ENCODE measurements at places on chromosomes 3 and 15. TPM values are rescaled to one million over a fixed set of nuclear protein-coding genes. Genes with fewer than 3 reads are reported as not detected.
A peak's percentile ranks its signal among the peaks of the same experiment; 100 is the strongest.

DNA sequence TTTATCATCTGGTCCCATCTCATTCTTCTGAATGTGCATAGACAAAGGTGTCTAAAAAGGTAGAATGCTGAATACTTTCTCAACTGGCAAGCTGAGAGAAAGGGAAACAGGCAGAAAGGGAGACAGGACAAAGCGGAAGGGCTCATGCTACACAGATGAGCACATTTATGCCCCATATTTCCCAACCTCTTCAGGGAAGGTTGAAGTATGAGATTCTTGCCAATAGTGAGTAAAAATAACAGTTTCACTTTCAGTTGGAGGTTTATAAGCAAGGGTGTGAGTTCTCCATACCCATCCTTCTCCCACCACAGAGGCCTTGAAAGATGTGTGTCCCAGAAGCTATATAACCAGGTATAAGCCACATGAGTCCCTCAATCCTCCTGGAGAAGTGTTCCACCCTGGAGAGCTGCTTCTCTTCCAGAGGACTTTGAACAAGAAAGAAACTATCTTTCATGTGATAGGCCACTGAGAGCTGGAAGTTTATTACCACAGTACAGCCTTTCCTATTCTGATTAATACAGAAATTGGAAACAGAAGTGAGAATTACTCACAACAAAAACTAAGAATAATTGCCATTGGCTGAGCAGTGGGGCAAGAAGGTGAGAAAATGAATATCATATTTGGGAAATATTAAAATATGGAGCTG lies 709.4 kb upstream of the NR2F2 start:
- no peaks in the 10 kb centered on the region for H3K36me3 ChIP-seq
- no peak for DNase-seq

IL5RA gene
- 0.60 TPM for total RNA-seq

GRCh38 chr3:163056874-163057497 lies 1560.4 kb downstream of the OTOL1 start:
- H3K27ac ChIP-seq = no peak overlapping the region
- no peaks in the 10 kb centered on the region for H3K36me3 ChIP-seq
- no peak for DNase-seq
- H3K4me1 ChIP-seq = no peaks in the 10 kb centered on the region

GRCh38 chr3:24067483-24067882 lies 122.4 kb downstream of the NR1D2 start:
- H3K36me3 ChIP-seq = no peaks in the 10 kb centered on the region
- no peaks in the 10 kb centered on the region for H3K27me3 ChIP-seq
- H3K27ac ChIP-seq = no peak overlapping the region
- DNase-seq = no peak
- no peak overlapping the region for H3K4me3 ChIP-seq
- H3K4me1 ChIP-seq = no peaks in the 10 kb centered on the region

DNA sequence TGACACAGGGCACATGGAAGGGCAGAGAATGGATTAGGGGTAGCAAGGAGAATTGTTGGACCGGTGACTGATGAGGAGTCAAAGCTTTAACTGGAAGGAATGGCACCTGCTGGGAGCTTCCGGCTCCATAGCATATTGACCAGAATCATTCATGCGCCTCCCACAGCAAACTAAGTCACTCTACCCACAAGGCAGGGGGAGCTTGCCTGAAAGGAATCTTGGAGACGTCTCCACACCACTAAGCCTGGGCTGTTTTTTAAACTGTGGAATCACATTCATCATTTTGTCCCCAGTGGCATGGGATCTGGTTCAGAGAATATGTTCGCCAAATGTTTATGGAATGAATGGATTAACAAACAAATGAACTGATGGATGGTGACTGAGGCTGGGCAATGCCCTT lies 57.0 kb upstream of the ITGA11 start:
- no peak overlapping the region for H3K27ac ChIP-seq
- no peaks in the 10 kb centered on the region for H3K36me3 ChIP-seq
- H3K4me3 ChIP-seq = no peak overlapping the region
- peaks cover 4% of the 10 kb centered on the region for H3K4me1 ChIP-seq

TLR9 gene
- 7.7 TPM for total RNA-seq

- no peak for DNase-seq
- H3K27me3 ChIP-seq = no peaks in the 10 kb centered on the region
- no peak overlapping the region for H3K27ac ChIP-seq
Measured at GRCh38 chr3:108887777-108888176, 65.2 kb downstream of the TRAT1 start.

DNA sequence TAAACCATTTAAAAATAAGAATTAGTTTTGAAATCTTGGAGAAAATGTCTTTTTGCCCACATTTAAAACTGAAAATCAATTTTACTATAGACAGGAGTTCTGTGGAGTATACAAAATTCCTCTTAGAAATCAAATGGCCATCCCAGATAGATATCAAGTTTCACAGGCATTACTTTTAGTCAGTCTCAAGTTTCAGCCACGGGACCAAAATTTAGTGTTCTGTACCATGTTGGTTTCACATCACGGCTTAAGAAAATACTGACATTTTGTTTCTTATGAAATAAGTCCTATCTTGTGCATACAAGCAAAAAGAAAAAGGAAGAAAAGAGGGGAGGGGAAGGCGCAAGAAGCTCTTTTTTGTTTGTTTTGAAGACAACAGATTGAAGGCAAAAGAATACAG lies 45.7 kb downstream of the EIF2AK4 start:
- no peaks in the 10 kb centered on the region for H3K4me1 ChIP-seq
- no peaks in the 10 kb centered on the region for H3K27me3 ChIP-seq
- H3K27ac ChIP-seq = no peak overlapping the region
- DNase-seq = no peak

DNA sequence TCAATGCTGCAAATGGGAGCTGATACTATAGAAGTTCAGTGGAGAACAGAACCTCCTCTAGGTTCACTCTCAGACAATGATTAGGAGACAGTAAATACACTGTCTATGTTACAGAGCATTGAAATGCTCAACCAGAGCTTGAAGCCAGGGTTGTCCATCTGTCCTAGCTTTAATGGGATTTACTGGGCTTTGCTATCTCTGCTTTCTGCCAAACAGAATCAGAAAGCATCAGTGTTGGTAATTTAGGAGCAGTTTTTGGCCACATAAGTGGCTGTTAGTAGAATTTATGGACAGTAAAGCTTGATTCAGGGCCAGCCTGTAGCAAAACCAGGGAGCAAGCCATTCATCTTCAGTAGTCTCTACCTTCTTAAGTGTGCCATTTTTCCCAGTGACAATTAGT lies 396.3 kb downstream of the LSAMP start:
- no peaks in the 10 kb centered on the region for H3K4me1 ChIP-seq
- no peak for DNase-seq
- no peak overlapping the region for H3K27ac ChIP-seq
- no peaks in the 10 kb centered on the region for H3K27me3 ChIP-seq

GRCh38 chr3:43369404-43370292 lies 83.3 kb downstream of the SNRK start:
- peak overlapping the region; percentile 80 for H3K27ac ChIP-seq
- H3K4me3 ChIP-seq = no peak overlapping the region
- no peaks in the 10 kb centered on the region for H3K27me3 ChIP-seq
- DNase-seq = peak; percentile 85
- H3K36me3 ChIP-seq = no peaks in the 10 kb centered on the region
- H3K4me1 ChIP-seq = no peaks in the 10 kb centered on the region

CHMP2B gene
- total RNA-seq = 37.4 TPM

NKIRAS1 gene
- total RNA-seq = 11.9 TPM

DNA sequence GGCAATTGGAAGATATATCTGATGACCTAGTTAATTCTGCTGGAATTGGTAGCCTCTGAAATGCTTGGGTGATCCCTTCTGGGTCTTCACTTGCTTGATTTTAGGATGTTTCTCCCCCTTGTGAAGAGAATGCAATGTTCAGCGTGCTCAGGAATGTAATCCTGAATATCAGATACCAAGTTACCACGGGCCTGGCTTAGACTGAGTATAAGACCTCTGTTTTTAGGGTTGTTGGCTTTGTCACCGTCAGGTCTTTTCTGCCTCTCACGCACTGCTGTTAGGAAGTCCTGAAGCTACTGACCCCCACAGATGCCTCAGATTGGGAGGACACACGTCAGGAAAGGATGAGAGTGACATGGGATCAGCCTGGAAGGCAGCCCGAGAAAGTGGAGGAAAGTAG lies 198.5 kb downstream of the CDIN1 start:
- no peaks in the 10 kb centered on the region for H3K36me3 ChIP-seq
- no peak for DNase-seq
- no peaks in the 10 kb centered on the region for H3K4me1 ChIP-seq
- no peak overlapping the region for H3K4me3 ChIP-seq
- no peaks in the 10 kb centered on the region for H3K27me3 ChIP-seq
- H3K27ac ChIP-seq = no peak overlapping the region

DNA sequence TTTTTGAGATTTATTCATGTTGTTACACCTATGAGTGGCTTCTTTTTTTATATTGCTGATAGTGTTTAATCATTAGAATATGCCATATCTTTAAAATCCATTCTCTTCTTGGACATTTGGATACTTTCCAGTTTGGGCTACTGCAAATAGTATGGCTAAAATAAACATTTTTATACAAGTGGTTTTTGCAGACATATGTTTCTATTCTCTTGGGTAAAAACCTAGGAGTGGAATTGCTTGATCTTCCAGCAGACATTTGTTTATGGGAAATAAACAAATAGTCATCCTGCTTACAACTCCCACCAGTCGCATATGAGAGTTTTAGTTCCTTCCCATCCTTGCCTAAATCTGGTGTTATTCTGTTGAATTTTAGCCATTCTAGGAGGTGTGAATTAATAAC lies 193.1 kb downstream of the ALCAM start:
- no peak overlapping the region for H3K4me3 ChIP-seq
- no peak for DNase-seq
- no peak overlapping the region for H3K27ac ChIP-seq
- H3K27me3 ChIP-seq = no peaks in the 10 kb centered on the region
- H3K36me3 ChIP-seq = no peaks in the 10 kb centered on the region

DNA sequence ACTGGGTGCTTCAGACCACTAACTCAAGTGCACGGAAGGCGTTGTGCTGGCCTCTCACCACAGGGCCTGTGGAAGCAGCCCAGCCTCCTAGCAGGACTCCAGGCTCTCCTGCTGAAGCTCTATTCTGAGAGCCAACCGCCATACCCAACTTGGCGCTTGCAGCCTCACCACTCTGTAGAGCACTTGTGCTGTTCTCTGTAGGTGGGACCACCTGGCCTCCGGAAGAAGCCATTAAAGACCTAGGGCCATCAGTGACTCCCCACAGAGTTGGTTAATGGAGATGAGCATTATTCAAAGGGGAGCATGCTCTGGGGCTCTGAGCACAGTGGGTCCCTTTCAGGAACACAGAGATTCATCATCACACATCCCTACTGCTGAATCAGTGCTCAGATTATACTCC lies 50.9 kb downstream of the C3orf85 start:
- no peaks in the 10 kb centered on the region for H3K36me3 ChIP-seq
- no peaks in the 10 kb centered on the region for H3K27me3 ChIP-seq
- H3K4me1 ChIP-seq = no peaks in the 10 kb centered on the region
- H3K4me3 ChIP-seq = no peak overlapping the region
- DNase-seq = no peak
- no peak overlapping the region for H3K27ac ChIP-seq

CDHR4 gene
- not detected for total RNA-seq

GRCh38 chr3:55623786-55624185 lies 136.7 kb upstream of the WNT5A start:
- DNase-seq = no peak
- no peaks in the 10 kb centered on the region for H3K27me3 ChIP-seq
- no peak overlapping the region for H3K4me3 ChIP-seq
- H3K4me1 ChIP-seq = no peaks in the 10 kb centered on the region
- no peaks in the 10 kb centered on the region for H3K36me3 ChIP-seq

- H3K27ac ChIP-seq = peak within 1 kb of the TSS; percentile 34
- peaks cover 5% of the 10 kb centered on the region for H3K4me1 ChIP-seq
- peaks cover 21% of the 10 kb centered on the region for H3K36me3 ChIP-seq
- H3K27me3 ChIP-seq = no peaks in the 10 kb centered on the region
Measured at GRCh38 chr3:45943207-45943846, at the start of gene CXCR6. TSS of gene CXCR6 (plus strand) at chr3:45943464. CDS start at chr3:45946482, 3,018 bp downstream.

GRCh38 chr3:96070678-96071077 lies 743.7 kb upstream of the EPHA6 start:
- no peaks in the 10 kb centered on the region for H3K36me3 ChIP-seq
- no peak overlapping the region for H3K27ac ChIP-seq
- no peaks in the 10 kb centered on the region for H3K4me1 ChIP-seq
- no peaks in the 10 kb centered on the region for H3K27me3 ChIP-seq
- no peak overlapping the region for H3K4me3 ChIP-seq

- no peak overlapping the region for H3K27ac ChIP-seq
- H3K4me1 ChIP-seq = peaks cover 18% of the 10 kb centered on the region
- no peaks in the 10 kb centered on the region for H3K27me3 ChIP-seq
- no peak overlapping the region for H3K4me3 ChIP-seq
Measured at GRCh38 chr3:128572644-128573105, 77.9 kb downstream of the RPN1 start.

GOLGA8T gene
- total RNA-seq = 0.55 TPM

Data from spleen (tissue), 13 donors.